ENCODE measurements at places on chromosomes 11 and 22.

- no peak for DNase-seq
Measured at GRCh38 chr11:7900686-7901085, 30.4 kb downstream of the OR10A6 start.

DNA sequence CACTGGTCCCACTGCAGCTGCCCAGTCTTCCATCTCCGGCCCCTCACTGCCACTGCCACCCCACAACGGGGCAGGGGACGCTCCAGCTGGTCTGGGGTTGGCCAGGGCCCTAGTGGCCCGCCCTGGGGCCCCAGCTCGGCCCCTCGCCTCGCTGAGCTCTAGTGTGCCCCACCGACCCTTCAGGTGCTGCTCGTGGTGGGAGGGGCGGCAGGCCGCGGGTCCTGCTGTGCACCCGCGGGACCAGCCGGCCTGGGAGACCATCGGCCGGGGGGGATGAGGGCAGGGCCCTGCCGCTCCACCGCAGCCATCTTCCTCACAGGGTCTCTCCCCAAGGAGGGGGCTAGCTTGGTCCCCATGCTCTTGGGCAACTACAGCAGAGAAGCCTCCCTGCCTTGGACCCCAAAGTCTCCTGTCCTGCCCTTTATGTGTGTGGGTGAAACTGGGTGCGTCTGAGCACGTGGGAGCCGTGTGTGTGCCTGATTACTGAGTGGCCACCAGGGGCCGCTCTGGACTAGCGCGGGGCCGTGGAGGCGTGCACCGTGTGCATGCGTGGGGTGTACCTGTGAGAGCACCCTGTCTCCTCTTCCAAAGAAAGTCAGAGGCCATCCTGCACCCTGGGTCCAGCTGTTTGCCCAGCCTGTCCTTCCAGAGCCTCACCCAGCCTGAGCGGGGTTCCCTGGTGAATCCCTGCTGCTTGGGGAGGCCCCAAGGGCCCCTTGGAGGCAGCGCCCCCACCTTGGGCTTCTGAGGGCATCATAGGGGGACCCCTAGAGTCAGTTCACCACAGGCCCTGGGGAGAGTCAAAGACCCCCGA lies 6.0 kb upstream of the ACR start:
- peak; percentile 31 for DNase-seq

DNA sequence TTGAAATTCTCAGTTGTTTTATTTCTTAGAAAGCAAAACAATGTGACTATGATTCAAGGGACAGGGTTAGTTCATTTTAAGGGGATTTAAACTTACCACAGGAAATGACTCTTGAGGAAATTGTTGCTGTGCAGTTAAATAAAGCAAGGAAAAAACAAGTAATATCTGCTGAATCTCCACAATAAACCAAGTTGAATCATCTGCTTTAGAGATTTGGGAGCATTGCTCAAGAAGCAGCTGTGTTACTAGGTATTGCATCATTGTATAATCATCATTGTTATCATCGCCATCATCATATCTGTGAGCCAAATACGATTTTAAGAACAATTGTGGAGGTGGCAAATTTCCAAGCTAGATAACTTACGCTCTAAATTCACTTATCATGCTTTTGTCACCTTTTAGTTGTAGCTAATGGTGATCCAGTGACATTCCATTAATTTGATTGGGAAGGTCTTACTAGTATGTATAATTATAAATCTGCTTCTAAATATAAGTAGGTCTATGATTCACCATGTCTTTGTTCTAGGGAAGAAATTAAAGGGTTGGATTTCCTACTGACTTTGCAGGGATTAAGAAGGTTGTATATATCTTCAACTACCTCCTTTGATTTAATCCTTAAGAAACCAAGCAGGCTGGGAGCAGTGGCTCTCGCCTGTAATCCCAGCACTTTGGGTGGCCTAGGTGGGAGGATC lies 19.9 kb downstream of the MMP10 start:
- peak; percentile 98 for DNase-seq

- no peak for DNase-seq
Measured at GRCh38 chr11:8101421-8101820, 20.4 kb downstream of the TUB start.

DNA sequence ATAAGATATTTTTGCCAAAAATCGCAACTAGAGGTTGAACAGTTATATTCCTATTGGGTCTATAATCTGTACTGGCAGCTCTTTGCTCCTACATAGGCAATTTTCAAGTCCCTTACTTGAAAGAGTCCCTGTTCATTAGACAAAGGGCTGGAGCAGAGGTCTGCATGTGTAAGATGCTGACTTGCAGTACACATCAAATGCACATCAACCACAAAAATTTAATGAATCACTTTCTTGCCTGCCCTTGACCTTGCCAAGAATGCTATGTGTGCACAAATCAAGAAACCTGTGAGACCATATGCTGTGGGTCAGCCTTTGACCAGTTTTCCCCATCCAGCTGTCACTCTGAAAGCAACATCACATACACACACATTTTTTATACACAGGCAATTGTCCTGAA lies 661.5 kb downstream of the LRRC4C start:
- DNase-seq, result no peak

DNA sequence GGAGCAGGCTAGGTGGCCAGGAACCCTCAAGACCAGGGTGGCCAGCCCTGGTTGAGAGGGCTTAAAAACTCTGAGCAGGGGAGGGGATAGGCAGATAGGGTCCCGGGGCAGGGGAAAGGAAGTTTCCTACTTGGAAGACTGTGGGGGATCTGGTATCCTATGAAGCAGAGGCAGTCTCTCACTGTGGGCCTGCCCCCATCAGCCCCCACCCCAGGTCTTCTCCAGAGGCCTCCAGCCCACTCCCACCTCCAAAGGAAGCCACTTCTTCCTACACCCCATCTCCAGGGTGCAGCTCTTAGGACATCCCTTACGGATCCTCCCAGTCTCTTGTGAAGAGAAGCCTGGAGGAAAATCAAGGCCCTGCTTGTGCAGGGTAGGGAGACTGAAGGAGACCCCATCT lies 16.3 kb downstream of the SCN4B start:
- DNase-seq, result no peak

- no peak for DNase-seq
Measured at GRCh38 chr11:74072286-74072685, 63.4 kb upstream of the UCP3 start.

DNA sequence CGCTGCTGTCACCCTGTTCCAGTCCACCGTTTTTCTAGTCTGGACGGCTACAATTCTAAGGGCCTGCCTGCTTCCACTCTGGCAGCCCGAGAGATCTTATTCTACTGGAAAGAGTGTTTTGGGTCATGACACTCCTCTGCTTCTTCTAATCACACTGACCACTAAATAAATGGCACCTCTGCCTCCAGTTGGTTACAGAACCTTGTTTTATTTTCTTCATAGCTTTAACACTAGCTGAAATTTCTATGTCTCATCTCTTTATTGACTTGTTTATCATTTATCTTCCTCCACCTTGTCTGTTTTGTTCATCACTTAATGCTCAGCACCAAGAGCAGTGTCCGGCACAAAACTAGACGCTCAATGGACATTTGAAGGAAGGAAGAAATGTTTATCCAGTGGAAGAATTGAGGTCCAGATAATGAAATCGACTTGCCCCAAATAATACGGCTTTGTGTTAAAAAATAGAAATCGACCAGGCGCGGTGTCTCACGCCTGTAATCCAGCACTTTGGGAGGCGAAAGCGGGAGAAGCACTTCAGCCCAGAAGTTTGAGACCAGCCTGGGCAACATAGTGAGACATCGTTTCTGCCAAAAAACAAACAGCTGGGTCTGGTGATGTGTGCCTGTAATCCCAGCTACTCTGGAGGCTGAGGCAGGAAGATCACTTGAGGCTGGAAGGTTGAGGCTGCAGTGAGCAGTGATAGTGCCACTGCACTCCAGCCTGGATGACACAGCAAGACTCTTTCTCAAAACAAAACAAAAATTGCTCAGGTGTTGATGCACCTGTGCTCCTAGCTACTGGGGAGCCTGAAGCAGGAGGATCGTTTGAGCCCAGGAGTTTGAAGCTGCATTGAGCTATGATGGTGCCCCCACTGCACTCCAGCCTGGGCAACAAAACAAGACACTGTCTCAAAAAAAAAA lies 693 bp upstream of the PRR14L start:
- DNase-seq, result no peak

All from IMR-90 (cell line).